Calu3 (cell line): ENCODE measurements at places on chromosomes 2 and 18.

DNA sequence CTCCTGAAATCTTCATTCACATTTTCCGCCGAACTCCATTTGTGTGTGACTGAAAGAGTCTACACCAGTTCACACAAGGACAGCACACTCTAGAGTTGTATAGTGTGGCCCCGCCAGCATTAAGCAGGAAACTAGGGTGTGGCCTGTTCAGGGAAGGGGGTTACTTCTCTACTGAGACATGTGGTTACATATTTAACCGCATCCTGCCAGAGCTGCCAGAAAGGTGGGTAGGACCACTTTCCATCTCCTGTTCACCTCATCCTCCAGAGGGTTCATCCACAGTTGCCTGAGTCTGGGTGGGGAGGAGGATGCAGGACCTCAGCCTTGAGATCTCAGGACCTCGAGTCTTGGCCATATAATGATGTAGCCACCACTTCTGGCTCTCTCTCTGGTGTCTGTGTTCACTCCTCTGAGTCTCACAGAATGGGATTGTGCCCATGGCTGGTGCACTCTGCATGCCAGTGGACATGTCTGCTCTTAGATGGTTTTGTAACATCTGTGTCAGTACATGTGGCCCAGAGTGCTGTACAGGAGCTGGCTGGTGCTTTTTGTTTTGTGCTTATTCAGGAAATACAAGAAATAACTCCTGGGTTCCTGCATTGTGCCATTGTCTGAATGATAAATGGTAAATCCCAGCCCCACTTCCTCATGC, 7.7 kb upstream of the SP140L start:
- H3K27ac ChIP-seq = no peak overlapping the region
- no peaks in the 10 kb centered on the region for H3K27me3 ChIP-seq
- DNase-seq = no peak

- H3K27ac ChIP-seq = no peak overlapping the region
- H3K36me3 ChIP-seq = no peaks in the 10 kb centered on the region
- no peak overlapping the region for H3K4me3 ChIP-seq
Observed at GRCh38 chr2:36487947-36488346, 110.0 kb downstream of the FEZ2 start.

DNA sequence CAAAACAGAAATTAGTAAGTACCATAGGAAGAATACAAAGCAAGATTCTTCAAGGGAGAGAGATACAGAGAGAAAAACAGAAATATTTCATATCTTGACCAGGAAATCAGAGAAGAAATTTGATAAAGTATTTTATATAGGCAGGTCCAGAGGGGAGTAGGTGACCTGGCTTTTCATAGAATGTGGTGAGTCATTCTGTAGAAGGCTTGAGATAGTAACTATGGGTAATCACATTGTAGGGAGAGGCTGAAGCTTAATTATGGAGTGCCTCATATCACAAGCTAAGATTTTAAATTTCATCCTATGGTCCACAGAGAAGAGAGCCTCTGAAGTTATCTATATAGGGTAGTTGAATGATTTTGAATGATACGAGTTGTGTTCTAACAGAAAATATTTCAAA, 195.0 kb upstream of the CYRIA start:
- H3K4me1 ChIP-seq = no peaks in the 10 kb centered on the region
- DNase-seq = no peak
- H3K4me3 ChIP-seq = no peak overlapping the region
- H3K27ac ChIP-seq = no peak overlapping the region

- peaks cover 22% of the 10 kb centered on the region for H3K4me1 ChIP-seq
- no peak overlapping the region for H3K27ac ChIP-seq
- no peak overlapping the region for H3K4me3 ChIP-seq
Observed at GRCh38 chr2:154481336-154481735, 217.2 kb upstream of the KCNJ3 start.
